ENCODE measurements at places on chromosomes 16 and 17.

DNA sequence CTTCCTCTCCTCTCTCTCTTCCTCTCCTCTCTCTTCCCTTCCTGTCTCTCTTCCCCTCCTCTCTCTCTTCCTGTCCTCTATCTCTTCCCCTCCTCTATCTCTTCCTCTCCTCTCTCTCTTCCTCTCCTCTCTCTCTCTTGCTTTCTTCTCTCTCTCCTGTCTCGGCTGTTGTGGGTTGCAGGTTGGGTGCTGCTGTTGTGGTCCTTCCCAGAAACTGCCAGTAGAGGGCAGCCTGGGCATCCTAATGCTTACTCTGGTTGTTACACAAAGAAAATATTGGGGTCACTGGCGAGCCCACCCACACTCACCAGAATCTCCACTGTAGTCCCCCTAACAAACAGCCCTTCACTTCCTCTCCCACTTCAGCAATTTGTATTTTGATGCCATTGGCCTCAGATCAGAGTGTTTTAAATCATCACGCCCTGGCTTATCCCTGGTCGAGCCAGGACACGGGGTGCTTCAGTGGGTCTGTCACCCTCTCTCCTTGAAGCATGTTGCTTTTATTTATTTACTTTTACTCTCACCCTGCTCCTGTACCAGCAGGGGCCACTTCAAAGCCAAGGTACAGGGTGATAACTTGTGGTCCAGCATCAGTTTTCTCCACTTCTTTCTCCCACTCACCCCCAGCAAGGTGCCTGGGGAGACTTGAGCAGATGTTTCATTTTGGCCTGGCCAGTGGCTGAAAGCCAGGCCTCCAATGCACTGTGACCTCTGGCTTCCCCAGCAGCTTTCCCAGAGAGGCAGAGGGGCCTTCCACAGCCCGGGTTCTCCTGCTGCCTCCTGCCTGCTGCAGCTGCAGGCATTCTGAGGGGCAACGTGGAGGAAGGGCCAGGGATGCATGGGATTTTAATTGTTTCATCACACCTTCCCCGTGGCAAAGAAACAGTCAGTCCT is 4.7 kb upstream of the MMP15 start:
- peak; percentile 63 for DNase-seq

DNA sequence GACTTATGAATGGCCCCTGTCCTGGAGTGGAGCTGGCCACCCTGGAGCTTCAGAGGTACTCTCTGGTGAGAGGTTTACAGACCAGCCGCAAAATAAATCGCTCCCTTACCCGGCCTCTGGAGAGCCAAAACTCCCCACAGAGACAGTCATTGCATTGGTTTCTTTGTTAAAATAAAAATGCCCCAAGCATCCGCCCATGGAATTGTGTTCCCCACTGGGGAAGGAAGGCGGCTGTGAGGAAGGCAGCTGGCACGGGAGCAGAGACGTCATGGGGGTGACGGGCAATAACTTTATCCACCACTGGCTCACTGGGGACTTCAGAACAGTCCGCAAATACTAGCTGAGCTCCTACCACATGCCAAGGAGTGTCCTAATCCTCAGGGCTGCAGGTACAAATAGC is 266.2 kb upstream of the FOXF1 start:
- DNase-seq: no peak

- DNase-seq: no peak
Measured at GRCh38 chr17:41522301-41523224, 3.9 kb upstream of the KRT15 start.

DNA sequence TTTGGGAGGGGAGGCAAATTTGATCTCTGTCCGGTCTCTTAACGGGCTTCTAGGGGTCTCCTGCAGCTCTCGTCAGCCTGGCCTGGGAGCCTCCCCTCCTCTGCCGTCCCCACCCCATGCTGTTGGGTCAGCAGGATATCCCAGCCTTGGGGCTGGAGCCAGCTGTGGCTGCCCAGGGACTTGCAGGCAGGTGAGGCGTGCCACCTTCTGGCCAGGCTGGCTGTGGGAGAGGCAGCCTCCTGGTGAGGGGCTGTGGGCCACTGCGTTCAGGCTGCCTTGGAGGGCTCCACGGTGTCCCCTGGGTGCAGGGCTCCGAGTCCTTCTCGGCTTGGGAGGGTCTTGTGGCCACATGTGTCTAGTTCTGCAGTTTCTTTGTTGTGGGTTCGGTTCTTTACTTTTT is 34.6 kb downstream of the TBCD start:
- no peak for DNase-seq

DNA sequence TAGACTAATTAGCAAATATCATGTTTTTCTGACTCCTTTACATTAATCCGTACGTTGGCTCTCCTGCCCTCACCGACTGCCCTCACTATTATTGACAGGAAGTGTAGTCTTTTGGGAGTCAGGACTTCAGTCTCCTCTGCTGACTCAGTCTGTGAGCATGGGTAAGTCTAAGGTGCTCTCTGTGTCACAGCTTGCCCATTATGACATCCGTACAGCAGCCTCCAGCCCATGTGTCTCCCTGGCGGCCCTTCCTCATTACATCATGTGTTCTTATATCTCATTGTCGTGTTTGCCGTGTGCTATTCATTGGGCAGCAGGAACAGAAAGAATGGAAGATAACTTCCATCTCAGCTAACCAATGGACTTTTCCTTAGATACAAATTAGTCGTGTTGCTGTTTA is 77.5 kb downstream of the MRTFB start:
- DNase-seq: no peak

- no peak for DNase-seq
Measured at GRCh38 chr17:51050291-51051033, 70.2 kb downstream of the SPAG9 start.

- DNase-seq: no peak
Measured at GRCh38 chr17:80822700-80823410, 168.8 kb upstream of the CHMP6 start.

DNA sequence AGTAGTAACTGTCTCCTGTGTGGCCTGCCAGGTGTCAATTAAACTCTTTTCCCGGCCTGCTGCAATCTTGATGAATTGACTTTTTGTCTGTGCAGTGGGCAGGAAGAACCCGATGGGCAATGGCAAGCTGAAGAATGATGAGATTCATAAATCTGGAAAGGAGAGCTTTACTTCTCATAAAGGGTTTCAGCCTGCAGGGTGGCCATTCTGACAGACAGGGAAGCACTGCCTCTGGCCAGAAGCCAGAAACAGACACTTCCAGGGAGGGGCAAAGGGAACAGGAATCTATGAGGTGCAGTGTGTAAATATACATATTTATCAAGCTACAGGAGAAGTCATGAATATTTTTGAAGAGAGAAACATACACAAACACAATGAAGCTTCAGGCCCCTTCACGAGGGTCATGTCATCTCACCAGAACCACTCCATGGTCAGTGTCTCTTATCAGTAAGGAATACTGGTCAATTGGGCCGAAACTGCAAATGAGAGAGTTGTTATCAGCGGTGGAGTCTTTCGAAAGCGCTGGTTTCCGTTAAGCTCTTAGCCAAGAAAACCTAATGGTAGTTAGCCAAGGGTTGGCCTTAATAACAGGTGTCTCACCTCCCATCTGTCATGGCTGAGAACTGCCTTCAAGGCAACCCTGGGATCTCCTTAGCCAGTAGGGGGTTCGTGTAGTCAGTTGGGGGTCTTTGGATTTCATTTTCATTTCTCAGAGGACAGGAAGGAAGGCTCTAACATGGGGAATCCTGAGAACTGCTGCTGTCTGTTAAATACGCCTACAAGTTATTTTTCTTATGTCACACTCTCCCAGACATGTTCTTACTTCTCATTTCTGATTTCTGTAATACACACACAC is 1.2 kb upstream of the NARF start:
- DNase-seq: no peak

DNA sequence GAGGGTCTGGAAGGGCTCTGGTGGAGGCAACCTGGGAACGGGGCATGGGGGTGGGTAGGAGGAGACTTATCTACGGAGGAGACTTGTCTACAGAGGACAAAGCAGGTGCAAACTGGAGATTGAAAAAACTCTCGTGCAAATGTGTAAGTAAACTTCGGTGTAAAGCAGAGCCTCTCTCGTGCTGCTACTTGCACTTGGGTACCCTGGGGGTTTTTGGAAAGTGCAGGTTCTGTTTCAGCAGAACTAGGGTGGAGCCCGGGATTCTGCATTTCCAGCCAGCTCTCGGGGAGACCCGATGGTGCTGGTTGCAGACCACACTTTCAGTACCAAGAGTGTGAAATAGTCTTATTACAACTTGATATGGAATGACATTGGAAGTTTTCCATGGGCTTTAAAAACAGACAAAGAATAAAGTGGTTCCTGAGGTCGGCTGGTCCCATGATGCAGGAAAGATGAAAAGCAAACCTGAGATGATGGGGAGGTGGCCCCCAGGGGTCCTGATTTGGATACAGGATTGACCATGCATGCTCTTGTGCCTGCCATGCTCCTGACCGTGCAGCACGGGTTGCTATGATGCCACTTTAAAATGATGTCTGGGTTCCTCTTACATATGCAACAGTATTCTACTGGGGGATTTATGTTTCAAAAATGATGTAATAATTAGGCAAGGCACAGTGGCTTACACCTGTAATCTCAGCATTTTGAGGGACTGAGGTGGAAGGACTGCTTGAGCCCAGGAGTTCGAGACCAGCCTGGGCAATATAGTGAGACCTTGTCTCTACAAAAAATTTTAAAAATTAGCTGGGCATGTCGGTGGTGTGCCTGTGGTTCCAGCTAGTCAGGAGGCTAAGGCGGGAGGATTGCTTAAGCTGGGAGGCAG is 69.3 kb downstream of the IRF8 start:
- no peak for DNase-seq

DNA sequence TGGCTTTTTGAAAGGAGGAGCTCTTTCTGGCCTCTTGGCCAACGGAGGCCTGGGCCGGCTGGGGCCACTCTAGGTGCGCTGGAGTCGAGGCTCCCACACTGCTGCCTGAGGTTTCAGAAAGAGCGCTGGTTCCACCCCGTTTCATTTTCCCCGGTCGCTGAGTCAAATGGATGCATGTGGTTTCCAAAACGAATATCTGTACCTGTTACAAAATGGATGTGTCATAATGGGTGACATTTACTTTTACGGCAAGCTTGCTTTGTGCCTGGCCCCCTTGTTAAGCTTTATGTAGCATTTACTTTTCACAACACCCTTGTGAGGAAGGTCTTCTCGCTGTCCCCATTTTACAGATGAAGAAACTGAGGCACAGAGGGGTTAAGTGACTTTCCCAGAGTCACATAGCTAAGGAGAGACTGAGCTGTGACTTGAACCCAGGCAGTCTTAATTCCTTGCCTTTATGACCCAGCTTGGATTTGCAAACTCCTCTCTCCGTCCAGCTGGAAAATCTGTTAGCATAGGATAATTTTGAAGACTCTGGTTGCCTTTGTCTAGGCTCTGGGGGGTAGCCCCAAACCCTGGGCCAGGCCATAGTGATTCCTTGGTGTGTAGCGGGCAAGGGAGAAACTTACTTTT is 10.6 kb downstream of the KSR1 start:
- DNase-seq: no peak

GRCh38 chr17:61469949-61470348 is 17.7 kb downstream of the TBX4 start:
- DNase-seq: no peak

- no peak for DNase-seq
Measured at GRCh38 chr16:35492225-35492624, 2032.8 kb downstream of the TP53TG3F start.

- DNase-seq: no peak
Measured at GRCh38 chr17:55152236-55152635, 112.5 kb upstream of the HLF start.

- DNase-seq: no peak
Measured at GRCh38 chr17:76682296-76682695, 28.5 kb downstream of the MXRA7 start.

DNA sequence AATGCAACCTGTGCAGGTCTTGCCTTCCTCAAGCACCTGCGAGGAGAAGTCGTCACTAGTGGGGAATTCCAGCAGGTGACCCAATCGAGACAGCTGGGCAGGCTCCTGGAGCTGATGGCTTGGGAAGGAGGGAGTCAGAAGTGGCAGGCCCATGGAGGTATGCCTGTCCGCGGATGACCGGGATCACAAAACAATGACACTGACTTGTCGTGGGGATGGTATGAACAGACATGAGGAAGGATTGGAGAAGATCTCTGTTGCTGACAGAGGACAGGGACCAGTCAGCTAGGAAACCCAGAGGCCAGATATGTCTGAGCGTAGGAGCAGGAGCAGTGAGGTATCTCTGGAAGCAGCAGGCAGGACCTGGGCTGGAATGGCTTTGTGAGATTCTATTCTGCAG is 233.3 kb downstream of the SOX9 start:
- no peak for DNase-seq

- DNase-seq: no peak
Measured at GRCh38 chr16:58508671-58509251, 6.6 kb upstream of the SETD6 start.

DNA sequence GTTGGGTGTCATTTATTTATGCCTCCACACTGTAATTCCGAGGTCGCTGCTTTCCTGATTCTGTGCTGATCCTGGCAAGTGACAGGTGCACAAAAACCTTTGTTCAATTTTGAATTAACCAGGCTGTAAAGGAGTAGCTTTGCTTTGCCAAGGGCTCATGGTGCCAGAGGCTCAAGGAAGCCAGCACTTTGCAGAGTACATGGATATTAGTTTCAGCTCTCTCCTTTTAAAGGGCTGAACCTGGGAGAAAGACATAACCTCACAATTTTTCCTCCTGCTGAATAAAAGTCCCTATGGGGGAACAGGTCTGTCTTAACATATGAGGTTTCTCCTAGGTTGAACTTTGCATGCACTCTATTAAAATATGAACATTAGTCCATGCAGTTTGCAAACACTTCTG is 227.6 kb upstream of the WSB1 start:
- no peak for DNase-seq

DNA sequence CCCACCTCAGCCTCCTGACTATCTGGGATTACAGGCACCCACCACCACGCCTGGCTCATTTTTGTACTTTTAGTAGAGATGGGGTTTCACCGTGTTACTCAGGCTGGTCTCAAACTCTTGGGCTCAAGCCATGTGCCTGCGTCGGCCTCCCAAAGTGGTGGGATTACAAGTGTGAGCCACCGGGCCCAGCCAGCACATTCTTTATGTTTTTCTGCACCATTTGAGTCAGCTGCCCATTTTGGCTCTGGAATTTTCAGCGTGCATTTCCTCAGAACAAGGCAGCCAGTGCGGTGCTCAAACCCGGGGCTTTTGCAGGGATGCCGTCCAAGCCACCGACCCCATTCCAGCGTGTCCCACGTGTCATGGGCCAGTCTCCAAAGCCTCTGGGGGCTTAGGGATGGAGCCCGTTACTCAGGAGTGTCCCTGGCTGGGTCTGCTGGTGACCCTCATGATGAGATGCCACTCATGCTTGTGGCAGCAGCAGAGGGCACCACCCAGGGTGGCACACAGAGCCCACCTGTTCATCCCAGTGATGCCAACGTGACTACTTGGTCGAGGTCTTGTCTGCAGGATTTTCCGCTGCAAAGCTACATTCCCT is 3.7 kb upstream of the RAB40C start:
- no peak for DNase-seq

- DNase-seq: no peak
Measured at GRCh38 chr17:42039794-42040763, 10.3 kb downstream of the C17orf113 start.

Data from Kasumi-1 (cell line).